ENCODE measurements at places on chromosomes 13 and 19.

GRCh38 chr13:33730147-33730546 is 87.8 kb upstream of the RFC3 start:
- DNase-seq = no peak

DNA sequence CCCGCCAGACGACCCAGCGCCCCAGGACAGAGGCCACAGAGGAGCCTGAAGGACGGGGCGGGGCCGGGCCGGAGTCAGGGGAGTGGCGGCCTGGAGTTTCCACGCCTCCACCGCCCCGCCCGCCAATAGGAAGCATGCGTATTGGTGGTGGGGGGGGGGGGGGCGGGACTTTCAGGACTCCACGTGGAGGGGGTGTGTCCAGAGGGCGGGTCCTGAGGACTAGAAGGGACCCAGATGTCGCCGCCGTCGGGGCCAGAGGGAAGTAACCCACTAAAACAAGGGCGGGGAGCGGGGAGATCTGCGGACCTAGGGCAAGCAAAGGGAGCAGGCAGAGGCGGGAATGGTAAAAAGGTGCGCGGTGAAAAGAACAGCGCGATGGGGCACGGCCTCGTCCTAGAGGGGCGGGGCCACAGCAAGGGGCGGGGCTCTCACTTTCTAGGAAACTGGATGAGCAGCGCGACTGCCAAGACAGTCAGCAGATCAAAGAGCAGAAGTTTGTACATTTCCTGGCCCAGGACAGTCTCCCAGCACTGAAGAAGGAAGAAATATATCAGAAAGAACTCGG is 2.8 kb upstream of the LENG1 start:
- DNase-seq = peak; percentile 73

- DNase-seq = no peak
Observed at GRCh38 chr13:40389081-40389641, 277.3 kb downstream of the FOXO1 start.

DNA sequence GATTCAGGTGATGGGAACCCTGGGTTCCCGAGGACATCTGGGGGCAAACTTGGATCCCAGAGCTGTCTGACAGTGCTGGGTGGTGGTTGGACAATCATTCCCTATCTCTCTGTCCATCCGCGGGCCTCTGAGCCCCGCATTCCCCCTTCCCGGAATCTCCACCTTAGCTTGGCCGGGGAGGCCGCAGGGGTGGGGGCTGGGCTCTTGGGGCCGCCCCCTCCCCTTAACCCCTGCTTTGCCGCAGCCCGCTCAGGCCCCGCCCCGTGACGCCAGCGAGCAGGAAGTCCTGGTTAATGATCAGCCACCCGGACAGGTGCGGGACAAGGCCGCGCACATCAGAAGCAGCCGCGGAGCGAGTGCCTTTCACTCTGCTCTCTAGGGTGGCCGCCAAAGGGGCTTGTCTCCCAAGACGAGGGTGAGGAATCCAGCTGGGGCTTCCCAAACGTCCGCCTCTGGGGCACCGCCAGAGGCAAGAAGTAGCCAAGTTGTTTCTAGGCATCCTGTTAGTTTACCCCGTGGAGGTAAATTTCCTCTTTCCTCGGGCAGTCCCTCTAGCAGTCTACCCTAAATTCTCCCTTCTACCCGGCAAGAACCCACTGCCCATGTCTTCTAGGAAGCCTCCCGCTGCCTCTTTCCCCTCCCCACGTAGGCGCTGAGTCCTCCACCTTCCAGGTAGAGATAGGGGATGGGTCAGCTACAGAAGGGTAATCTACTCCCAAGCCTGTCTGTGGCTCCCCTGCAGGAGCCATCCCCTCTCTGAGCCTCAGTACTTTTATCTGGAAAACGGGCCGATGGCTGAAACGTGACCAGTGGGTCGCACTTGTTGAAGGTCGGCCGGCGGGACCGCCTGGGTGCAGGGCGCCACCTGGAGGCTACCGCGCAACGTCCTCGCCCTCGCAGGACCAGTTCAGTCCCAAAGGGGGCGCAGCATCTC is 3.0 kb downstream of the IRF2BP1 start:
- peak; percentile 90 for DNase-seq

DNA sequence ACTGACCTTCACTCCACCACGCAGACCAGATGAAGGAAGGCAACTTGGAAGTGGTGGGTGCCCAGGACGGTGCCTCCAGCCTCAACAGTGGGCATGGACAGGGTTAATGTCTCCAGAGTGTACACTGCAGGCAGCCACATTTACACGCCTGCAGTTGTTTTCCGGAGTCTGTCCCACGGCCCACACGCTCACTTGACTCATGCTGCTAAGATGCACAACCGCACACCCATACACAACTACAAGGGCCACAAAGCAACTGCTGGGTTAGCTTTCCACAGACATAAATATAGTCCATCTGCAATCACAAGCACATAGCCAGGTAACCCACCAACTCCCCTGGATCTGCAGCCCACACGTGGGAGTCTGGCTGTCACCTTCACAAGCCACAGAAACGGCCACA is 12.6 kb upstream of the AXL start:
- DNase-seq = no peak

GRCh38 chr19:42284591-42285341 is 15.7 kb downstream of the CIC start:
- no peak for DNase-seq
